ENCODE measurements at places on chromosomes 3 and 15. TPM values are rescaled to one million over a fixed set of nuclear protein-coding genes. Genes with fewer than 3 reads are reported as not detected.

DNA sequence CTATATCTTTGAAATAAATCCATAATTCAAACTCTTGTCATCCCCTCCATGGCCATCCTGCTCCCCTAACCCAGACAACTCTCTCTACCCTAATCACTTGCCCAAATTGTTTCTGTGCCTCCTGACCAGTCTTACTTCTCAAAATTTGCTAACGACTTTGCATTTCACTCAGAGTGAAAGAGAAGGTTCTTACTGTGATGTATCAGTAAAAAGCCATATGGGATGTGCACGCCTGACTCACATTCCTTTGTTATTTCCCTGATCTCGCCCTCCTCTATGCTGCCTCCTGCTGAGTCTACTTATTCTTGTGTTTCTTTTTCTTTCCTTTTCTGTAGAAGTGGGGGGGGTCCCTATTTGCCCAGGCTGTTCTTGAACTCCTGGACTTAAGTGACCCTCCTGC is 487.2 kb upstream of the FRG2C start:
- no peak overlapping the region for H3K4me3 ChIP-seq
- H3K27me3 ChIP-seq: no peaks in the 10 kb centered on the region
- no peak for DNase-seq
- no peaks in the 10 kb centered on the region for H3K4me1 ChIP-seq

DNA sequence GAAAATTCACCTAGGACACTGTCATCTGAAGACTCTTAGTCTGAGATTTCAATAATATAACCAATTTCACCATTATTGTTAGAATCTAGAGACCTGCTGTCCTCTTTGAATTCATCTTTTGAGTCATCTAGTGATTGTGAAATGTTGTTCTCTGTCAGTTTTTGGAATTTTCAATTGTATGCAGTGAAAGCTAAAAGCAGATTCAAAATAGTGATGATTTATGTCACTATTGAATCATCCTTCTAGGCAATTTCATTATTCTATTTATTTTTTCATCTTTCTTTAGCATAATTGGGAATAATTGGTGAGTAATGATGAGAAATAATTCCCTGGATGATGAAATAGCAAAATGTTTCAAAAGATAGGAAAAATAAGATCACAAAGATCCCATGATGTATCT is 101.7 kb upstream of the EIF1B start:
- H3K4me1 ChIP-seq: no peaks in the 10 kb centered on the region
- no peak for DNase-seq
- H3K27me3 ChIP-seq: no peaks in the 10 kb centered on the region
- H3K27ac ChIP-seq: no peak overlapping the region
- H3K4me3 ChIP-seq: no peak overlapping the region

- no peak for DNase-seq
- no peaks in the 10 kb centered on the region for H3K4me1 ChIP-seq
- H3K27me3 ChIP-seq: no peaks in the 10 kb centered on the region
- no peaks in the 10 kb centered on the region for H3K36me3 ChIP-seq
- H3K4me3 ChIP-seq: no peak overlapping the region
These were observed 37.2 kb upstream of the DLG1 start for GRCh38 chr3:197335428-197336132.

DNA sequence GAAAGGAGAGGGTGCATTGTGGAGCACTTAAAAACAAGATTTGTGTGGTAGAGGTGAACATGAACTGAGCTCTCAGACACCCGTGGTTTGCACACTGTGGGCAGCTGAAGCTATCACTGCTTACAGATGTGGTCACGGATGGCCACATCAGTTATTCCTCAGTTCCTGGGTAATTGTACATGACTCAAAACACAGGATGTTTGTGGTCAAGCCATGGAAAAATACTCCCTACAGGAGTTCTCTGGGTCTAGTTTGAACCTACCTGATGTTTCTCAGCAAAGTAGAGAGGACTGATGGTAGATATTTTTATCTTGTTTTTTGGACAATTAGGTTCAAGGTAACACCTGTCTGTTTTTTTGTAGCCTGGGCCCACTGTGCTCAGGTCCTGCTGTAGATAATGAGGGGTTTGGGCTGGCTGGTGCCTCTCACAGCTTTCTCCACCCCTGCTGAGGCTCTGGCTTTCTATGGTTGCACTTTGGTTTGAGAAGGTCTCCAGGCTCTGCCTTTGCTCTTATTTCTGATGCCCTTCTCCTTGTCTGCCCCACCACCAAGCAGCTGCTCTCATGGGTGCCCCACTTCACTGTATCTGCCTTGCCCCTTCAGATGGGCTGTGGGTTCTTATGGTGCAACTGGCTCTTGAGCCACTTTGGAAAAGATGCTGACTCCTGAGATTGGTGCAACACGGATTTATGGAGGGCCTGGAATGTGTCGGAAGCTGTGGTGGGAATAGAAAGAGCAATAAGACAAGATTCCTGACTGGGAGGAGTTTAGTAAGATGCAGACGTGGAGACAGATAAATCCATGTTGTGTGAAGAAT is 40.1 kb downstream of the CDCP1 start:
- no peak overlapping the region for H3K4me3 ChIP-seq
- DNase-seq: no peak
- H3K27me3 ChIP-seq: no peaks in the 10 kb centered on the region
- peaks cover 23% of the 10 kb centered on the region for H3K4me1 ChIP-seq

DNA sequence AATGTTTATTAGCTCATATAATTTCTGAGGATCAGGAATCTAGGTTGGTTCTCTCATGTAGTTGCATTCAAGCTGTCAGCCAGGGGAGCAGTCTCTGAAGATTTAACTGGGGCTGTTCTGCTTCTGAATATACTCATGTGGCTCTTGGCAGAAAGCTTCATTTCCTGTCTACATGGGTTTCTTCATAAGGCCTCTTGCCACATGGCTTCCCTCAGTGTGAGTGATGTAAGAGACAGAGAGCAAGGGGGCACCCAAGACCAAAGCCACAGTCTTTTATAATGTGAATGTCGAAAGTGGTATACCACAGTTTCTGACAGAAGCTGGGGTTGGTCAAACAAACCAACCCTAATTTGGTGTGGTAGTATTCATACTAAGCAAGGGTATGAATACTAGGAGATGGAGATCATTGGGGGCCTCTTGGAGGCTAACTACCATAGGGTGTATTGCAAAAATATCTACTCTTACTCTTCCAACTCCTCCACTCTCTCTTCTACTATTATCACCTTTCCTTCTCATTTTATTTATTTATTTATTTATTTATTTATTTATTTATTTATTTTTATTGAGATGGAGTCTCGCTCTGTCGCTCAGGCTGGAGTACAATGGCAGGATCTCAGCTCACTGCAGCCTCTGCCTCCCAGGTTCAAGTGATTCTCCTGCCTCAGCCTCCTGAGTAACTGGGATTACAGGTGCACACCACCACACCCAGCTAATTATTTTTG is 123.8 kb downstream of the B3GALNT1 start:
- H3K4me3 ChIP-seq: no peak overlapping the region
- no peak overlapping the region for H3K27ac ChIP-seq
- no peaks in the 10 kb centered on the region for H3K27me3 ChIP-seq
- H3K36me3 ChIP-seq: no peaks in the 10 kb centered on the region
- no peaks in the 10 kb centered on the region for H3K4me1 ChIP-seq

DNA sequence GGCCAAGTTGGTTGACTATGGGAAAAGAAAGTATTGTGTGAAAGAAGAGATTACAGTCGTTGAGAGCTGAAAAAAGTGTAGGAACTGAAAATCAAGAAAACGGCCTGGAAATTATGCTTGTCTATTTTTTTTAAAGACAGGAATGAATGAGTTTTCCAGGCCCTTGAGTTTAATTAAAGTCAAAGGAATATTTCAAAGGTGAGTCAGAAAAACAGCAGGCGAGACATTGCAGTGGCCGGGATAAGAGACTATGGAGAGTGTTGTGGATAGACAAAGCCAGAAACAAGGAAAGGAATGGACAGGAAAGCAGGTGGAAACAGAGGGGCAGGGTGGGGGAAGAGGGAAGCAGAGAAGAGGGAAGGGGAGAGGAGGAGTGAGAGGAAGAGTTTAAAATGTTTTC is 275.1 kb upstream of the LRTM1 start:
- no peak overlapping the region for H3K4me3 ChIP-seq
- no peak overlapping the region for H3K27ac ChIP-seq
- no peak for DNase-seq
- H3K36me3 ChIP-seq: no peaks in the 10 kb centered on the region
- no peaks in the 10 kb centered on the region for H3K27me3 ChIP-seq

DNA sequence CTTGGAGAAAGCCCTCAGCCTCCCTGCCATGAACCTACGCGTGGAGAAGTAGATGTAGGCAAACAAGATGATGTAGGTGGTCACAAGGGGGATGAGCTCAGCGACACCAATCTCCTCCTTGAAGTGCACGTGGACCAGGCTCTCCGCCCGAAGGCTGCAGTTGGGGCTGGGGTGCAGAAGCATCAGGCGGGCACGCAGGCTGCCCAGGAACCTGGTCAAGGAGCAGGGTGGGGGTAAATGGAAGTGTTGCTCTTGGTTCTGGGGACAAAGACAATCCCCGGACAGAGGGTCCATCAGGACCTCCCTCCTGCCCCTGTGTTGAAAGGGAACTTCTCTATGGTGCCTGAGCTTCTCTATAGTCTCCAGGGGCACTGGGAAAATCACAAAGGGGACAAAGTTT is 45.1 kb downstream of the PTPN23 start:
- DNase-seq: no peak
- no peak overlapping the region for H3K4me3 ChIP-seq
- H3K36me3 ChIP-seq: peaks cover 22% of the 10 kb centered on the region

DNA sequence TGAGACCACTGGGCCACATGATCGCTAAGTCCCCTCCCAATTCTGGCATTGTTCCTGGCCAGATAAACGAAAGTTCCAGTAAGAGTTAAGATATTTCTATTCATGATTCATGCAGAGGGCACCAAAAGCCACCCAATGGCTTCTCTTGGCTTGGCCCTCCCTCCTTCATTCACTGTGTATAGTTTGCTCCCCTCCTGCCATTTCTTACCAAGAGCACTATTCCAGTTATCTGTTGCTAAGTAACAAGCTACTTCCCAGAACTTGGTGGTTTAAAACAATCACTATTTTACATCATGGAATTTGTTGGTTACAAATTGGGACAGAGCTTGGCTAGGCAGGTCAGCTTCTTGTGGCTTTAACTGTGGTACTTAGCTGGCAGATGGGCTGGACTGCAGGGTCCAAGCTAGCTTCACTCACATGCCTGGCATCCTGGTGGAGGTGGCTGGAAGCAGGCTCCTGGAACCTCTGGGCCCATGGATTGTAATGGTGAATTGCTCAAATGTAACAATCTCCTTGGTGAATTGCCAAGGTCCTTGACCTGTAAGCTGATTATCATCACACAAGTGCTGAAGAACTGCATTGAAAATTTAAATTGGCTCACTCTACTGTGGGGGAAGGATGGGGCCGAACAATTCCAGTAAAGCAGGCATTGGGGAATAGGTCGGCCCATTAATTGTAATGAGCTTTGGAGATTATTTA is 16.6 kb downstream of the EAF1 start:
- H3K36me3 ChIP-seq: peaks cover 21% of the 10 kb centered on the region
- H3K27ac ChIP-seq: no peak overlapping the region
- H3K4me3 ChIP-seq: no peak overlapping the region
- H3K4me1 ChIP-seq: no peaks in the 10 kb centered on the region
- no peak for DNase-seq
- no peaks in the 10 kb centered on the region for H3K27me3 ChIP-seq

DNA sequence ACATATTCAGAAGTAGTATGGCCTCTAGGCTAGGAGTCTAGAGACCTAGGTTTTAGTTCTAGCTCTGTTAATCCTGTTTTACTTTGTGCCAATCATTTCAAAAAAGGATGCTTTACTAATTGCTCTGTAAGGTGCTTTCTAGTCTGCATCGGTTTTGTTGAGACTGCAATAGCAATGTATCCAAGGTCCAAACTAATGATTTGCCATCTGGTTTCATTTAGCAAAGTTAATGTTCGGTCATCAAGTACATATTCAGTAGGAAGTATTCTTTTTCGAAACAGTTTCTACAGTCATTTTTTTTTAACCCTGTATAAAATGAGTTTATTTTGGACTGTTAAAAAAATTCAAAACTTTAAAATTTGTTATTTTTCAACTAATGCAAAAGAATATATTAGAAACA is 2.0 kb upstream of the GALK2 start:
- 0 out of 2 replicates have a peak, but pooled peaks cover under 1% of the 10 kb centered on the region for H3K36me3 ChIP-seq
- no peak for DNase-seq
- H3K4me1 ChIP-seq: peaks cover 18% of the 10 kb centered on the region
- H3K27me3 ChIP-seq: no peaks in the 10 kb centered on the region
- no peak overlapping the region for H3K4me3 ChIP-seq

GRCh38 chr3:73332558-73332957 is 271.1 kb downstream of the EBLN2 start:
- H3K4me3 ChIP-seq: no peak overlapping the region
- H3K4me1 ChIP-seq: no peaks in the 10 kb centered on the region
- H3K36me3 ChIP-seq: no peaks in the 10 kb centered on the region
- no peak for DNase-seq
- H3K27me3 ChIP-seq: no peaks in the 10 kb centered on the region

The SLC22A14 gene
- not detected for total RNA-seq

The BCL2A1 gene
- total RNA-seq: 1.4 TPM
